H1 (cell line): ENCODE measurements at places on chromosomes 7 and 10. TPM values are rescaled to one million over a fixed set of nuclear protein-coding genes. Genes with fewer than 3 reads are reported as not detected.

DNA sequence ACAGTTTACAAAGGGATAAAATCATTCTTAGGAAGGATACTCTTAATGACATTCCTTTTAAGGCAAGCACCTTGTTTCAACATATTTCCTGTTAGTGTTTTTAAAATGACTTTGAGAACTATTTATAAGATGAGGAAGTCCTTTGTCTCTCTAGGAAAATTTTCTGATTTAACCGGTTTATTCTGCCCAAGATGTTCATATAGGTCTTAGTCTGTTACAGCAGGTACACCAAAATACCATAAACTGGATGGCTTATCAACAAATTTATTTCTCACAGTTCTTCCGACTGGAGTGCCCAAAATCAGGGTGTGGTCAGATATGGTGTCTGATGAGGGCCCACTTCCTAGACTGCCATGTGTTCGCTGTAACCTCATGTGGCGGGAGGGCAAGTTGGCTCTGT lies 77.9 kb downstream of the GSAP start:
- H3K4me1 ChIP-seq, result no peaks in the 10 kb centered on the region
- no peak for DNase-seq
- no peak overlapping the region for H3K27ac ChIP-seq
- no peaks in the 10 kb centered on the region for H3K27me3 ChIP-seq
- H3K36me3 ChIP-seq, result no peaks in the 10 kb centered on the region
- no peak overlapping the region for H3K4me3 ChIP-seq

GRCh38 chr7:44486693-44487092 lies 3.8 kb downstream of the NUDCD3 start:
- H3K27ac ChIP-seq, result no peak overlapping the region
- peaks cover 12% of the 10 kb centered on the region; the same call in 1 of the 2 replicates for H3K36me3 ChIP-seq
- H3K4me1 ChIP-seq, result peaks cover 2% of the 10 kb centered on the region; the same call in 1 of the 2 replicates

- no peak for DNase-seq
- no peaks in the 10 kb centered on the region for H3K4me1 ChIP-seq
- H3K27me3 ChIP-seq, result no peaks in the 10 kb centered on the region
- no peak overlapping the region for H3K27ac ChIP-seq
Measured at GRCh38 chr7:85529831-85530230, 343.0 kb upstream of the SEMA3D start.

GRCh38 chr10:59060852-59061251 lies 115.6 kb upstream of the PHYHIPL start:
- no peak for DNase-seq
- H3K27ac ChIP-seq, result no peak overlapping the region
- peaks cover 2% of the 10 kb centered on the region for H3K27me3 ChIP-seq
- H3K36me3 ChIP-seq, result no peaks in the 10 kb centered on the region
- H3K4me3 ChIP-seq, result no peak overlapping the region

- H3K4me3 ChIP-seq, result no peak overlapping the region
- H3K27ac ChIP-seq, result no peak overlapping the region
- no peak for DNase-seq
- no peaks in the 10 kb centered on the region for H3K4me1 ChIP-seq
Measured at GRCh38 chr10:102620591-102621442, 23.5 kb upstream of the TRIM8 start.

DNA sequence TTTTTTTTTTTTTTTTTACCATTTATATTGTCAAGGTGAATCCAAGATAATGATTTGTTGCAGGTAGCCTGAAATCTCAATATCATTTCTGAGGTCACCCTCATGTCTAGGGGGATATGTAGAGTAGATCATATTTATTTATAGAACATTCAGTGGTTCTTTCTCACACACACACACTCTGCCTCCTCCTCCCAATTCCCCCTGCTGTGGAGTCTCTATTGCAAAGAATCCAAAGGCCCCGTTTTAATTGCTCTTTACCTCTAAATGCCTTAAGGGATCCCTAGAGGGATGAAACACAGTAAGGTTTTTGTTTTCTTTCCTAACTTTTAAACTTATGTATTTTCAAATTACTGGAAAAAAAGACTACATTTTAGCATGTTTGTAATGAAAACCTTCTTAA lies 170.0 kb downstream of the PRKG1 start:
- DNase-seq, result no peak
- peaks cover 2% of the 10 kb centered on the region for H3K4me1 ChIP-seq

- no peaks in the 10 kb centered on the region for H3K27me3 ChIP-seq
- H3K27ac ChIP-seq, result no peak overlapping the region
- no peak overlapping the region for H3K4me3 ChIP-seq
- H3K4me1 ChIP-seq, result no peaks in the 10 kb centered on the region
Measured at GRCh38 chr10:6912424-6912823, 332.3 kb upstream of the PRKCQ start.

GRCh38 chr7:17355050-17355449 lies 56.6 kb downstream of the AHR start:
- H3K4me1 ChIP-seq, result no peaks in the 10 kb centered on the region
- H3K27ac ChIP-seq, result no peak overlapping the region
- H3K36me3 ChIP-seq, result no peaks in the 10 kb centered on the region
- DNase-seq, result no peak
- no peak overlapping the region for H3K4me3 ChIP-seq

- no peaks in the 10 kb centered on the region for H3K36me3 ChIP-seq
- no peaks in the 10 kb centered on the region for H3K4me1 ChIP-seq
Measured at GRCh38 chr10:48633381-48634197, 28.7 kb upstream of the ARHGAP22 start.

GRCh38 chr7:66140924-66141323 lies 26.3 kb downstream of the CRCP start:
- no peak overlapping the region for H3K27ac ChIP-seq
- DNase-seq, result no peak
- H3K27me3 ChIP-seq, result no peaks in the 10 kb centered on the region
- no peak overlapping the region for H3K4me3 ChIP-seq
- peaks cover 6% of the 10 kb centered on the region; the same call in 1 of the 2 replicates for H3K36me3 ChIP-seq

- no peaks in the 10 kb centered on the region for H3K27me3 ChIP-seq
- H3K4me1 ChIP-seq, result peaks cover 6% of the 10 kb centered on the region
- no peak overlapping the region for H3K27ac ChIP-seq
Measured at GRCh38 chr7:101854084-101854865, 36.8 kb downstream of the CUX1 start.

Gene ZDHHC4
- 171 and 174 TPM in 2 replicates for polyA plus RNA-seq

Gene ASIC3
- 1.6 and 4.3 TPM in 2 replicates for polyA plus RNA-seq

Gene FRG2B
- not detected in 2 replicates for polyA plus RNA-seq

Gene TMEM225B
- 0.63 and 0.68 TPM in 2 replicates for polyA plus RNA-seq

Gene GPR146
- polyA plus RNA-seq, result 2.7 and 3.9 TPM in 2 replicates

Gene PGAM2
- 2.9 and 4.3 TPM in 2 replicates for polyA plus RNA-seq
